WTC11 (cell line): ENCODE measurements at places on chromosomes 12 and 14. TPM values are rescaled to one million over a fixed set of nuclear protein-coding genes. Genes with fewer than 3 reads are reported as not detected.

The WNT1 gene
- not detected in 3 replicates for total RNA-seq

The REP15 gene
- total RNA-seq, result 0.26 TPM in 1 of 3 replicates, not detected in the others

The GPR137C gene
- 2.7 to 4.1 TPM (median 4.0 TPM) in 3 replicates for total RNA-seq

The MYH7 gene
- 0.02 TPM in 1 of 3 replicates, not detected in the others for total RNA-seq

The RPS6KL1 gene
- 10.6 to 12.6 TPM (median 12.2 TPM) in 3 replicates for total RNA-seq

The CLEC14A gene
- 0.09 to 0.23 TPM (median 0.15 TPM) in 3 replicates for total RNA-seq

The CIDEB gene
- 4.7 to 6.1 TPM (median 5.6 TPM) in 3 replicates for total RNA-seq

The APAF1 gene
- 18.4 to 20.6 TPM (median 19.3 TPM) in 3 replicates for total RNA-seq

The ZDHHC22 gene
- 38.6 to 47.7 TPM (median 39.3 TPM) in 3 replicates for total RNA-seq

DNA sequence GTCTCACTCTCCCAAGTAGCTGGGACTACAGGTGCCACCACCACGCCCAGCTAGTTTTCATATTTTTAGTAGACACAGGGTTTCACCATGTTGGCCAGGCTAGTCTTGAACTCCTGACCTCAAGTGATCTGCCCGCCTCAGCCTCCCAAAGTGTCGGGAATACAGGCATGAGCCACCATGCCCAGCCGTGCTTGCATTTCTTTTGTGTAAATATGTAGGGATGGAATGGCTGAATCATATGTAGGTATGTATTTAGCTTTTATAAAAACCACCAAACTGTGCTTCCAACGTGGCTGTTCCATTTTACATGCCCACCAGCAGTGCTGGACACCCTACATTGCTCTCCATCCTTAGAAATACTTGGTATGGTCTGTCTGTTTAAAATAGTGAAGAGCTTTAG lies 32.8 kb upstream of the CLMN start:
- H3K27ac ChIP-seq, result no peak overlapping the region
- no peaks in the 10 kb centered on the region for H3K27me3 ChIP-seq
- peaks cover 6% of the 10 kb centered on the region; the same call in 1 of the 2 replicates for H3K36me3 ChIP-seq

DNA sequence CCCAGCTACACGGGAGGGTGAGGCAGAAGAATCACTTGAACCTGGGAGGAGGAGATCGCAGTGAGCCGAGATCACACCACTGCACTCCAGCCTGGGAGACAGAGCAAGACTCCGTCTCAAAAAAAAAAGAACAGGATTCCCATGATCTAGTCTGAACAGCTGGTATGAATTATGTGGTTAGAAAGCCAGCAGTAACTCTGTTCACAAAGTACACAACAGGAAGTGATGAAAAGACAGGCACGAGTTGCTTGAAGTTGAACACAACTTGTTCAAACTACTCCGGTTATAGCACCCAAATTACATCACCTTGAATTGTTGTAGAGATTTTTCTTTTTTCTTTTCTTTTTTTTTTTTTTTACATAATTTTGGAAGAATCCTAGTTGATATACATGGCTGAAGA lies 238.8 kb upstream of the RGS6 start:
- H3K27ac ChIP-seq, result no peak overlapping the region
- peaks cover 10% of the 10 kb centered on the region for H3K4me1 ChIP-seq
- no peak overlapping the region for H3K4me3 ChIP-seq
- no peaks in the 10 kb centered on the region for H3K27me3 ChIP-seq

- H3K27me3 ChIP-seq, result no peaks in the 10 kb centered on the region
- peaks cover 29% of the 10 kb centered on the region for H3K4me1 ChIP-seq
- H3K4me3 ChIP-seq, result no peak overlapping the region
- no peak overlapping the region for H3K27ac ChIP-seq
- DNase-seq, result no peak
Observed at GRCh38 chr12:44375694-44376093, 500.4 kb downstream of the NELL2 start.

DNA sequence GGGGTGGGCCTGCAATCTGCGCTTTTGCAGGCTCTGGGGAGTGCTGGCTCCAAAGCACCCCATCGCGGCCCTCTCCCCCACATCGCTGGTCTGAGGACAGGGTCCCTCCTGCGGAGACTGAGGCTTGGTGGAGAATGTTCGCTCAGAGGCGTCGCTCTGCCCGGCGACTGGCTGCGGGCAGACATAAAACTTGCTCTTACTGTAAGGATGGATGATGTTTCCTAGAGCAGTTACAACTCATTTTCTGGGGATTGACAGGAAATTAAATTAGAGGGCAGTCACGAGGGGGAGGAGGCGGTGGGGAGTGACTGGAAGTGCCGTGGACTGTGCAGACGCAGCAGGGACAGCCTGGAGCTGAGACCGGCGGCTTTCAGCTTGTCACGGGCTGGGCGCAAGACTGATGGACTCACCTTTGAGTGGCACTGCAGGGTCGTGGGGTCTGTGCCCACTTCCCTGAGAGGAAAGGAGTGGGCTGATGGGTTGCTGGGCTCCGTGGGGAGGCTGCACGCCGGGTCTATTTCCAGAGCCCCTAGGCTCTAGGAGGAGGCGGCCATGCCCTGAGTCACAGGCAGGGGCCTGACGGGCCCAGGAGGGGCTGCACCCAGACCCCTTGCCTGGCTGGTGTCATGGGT lies 32.8 kb downstream of the NOC4L start:
- H3K27me3 ChIP-seq, result peaks cover 50% of the 10 kb centered on the region
- peaks cover 8% of the 10 kb centered on the region for H3K4me1 ChIP-seq
- H3K36me3 ChIP-seq, result no peaks in the 10 kb centered on the region
- no peak overlapping the region for H3K27ac ChIP-seq

GRCh38 chr14:37890095-37890494 lies 294.7 kb downstream of the TTC6 start:
- H3K4me3 ChIP-seq, result no peak overlapping the region
- no peak for DNase-seq
- H3K4me1 ChIP-seq, result peaks cover 24% of the 10 kb centered on the region
- peaks cover 47% of the 10 kb centered on the region for H3K27me3 ChIP-seq

- H3K27me3 ChIP-seq, result no peaks in the 10 kb centered on the region; the same call in 1 of the 2 replicates
- no peak overlapping the region for H3K27ac ChIP-seq
- H3K4me1 ChIP-seq, result peaks cover 18% of the 10 kb centered on the region
- no peaks in the 10 kb centered on the region for H3K36me3 ChIP-seq
Observed at GRCh38 chr12:13440844-13441243, 244.3 kb downstream of the EMP1 start.

DNA sequence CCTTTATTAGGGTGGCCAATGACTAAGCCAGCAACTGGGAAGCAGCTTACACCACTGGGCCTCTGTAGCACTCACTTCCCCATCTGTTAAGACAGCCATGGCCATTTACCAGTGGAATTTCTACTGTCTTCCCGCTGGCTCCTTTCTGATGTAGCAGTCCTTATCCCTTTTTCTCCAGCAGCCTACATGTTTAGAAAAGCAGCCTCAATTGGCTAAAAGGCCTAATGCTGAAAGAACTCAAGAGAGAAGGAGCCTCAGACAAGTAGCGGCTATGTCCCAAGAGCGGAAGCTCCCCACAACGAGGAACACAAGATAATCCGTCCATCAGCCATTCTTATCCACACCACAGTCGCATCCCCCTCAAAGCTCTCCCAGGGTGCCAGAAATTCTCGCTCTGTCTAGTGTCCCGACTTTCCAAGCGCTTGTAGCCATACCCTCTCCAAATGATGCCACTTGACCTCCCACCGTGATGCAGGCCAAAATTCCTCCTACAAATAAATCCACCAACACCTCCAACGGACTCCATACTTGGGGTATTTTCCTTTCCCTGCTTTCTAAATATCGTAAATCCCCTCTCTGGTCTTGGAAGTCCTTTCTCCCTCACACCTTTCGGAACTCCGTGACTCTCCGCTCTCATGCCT lies 624 bp downstream of the M6PR start:
- peak overlapping the region; percentile 95 for H3K4me3 ChIP-seq
- DNase-seq, result no peak
- peaks cover 34% of the 10 kb centered on the region for H3K36me3 ChIP-seq
- H3K27ac ChIP-seq, result peak overlapping the region; percentile 93
- peaks cover 20% of the 10 kb centered on the region for H3K4me1 ChIP-seq

- H3K4me3 ChIP-seq, result no peak overlapping the region
- no peaks in the 10 kb centered on the region for H3K36me3 ChIP-seq
- no peaks in the 10 kb centered on the region for H3K27me3 ChIP-seq
- peaks cover 6% of the 10 kb centered on the region for H3K4me1 ChIP-seq
- no peak for DNase-seq
Observed at GRCh38 chr14:78710963-78711362, 540.8 kb downstream of the NRXN3 start.

DNA sequence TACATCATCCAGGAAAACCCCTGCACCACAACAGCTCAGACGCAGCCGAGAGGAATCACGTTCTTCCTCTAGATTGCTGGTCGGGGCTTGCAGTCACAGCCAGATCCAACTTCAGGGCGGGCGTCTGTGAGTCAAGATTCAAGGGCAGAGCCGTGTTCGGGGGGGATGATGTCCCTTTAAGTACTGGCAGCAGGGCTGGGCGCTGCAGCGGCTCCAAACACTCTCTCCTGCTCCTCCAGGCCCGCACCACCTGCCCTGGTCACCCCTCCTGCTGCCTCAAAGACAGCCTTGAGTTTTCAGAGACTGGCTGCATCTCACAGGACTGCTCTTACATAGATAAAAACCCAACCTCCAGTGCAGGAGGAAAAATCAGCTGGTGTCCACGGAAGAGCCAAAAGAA lies 68.3 kb downstream of the KDM2B start:
- H3K4me1 ChIP-seq, result peaks cover 17% of the 10 kb centered on the region
- H3K4me3 ChIP-seq, result no peak overlapping the region
- no peak for DNase-seq

DNA sequence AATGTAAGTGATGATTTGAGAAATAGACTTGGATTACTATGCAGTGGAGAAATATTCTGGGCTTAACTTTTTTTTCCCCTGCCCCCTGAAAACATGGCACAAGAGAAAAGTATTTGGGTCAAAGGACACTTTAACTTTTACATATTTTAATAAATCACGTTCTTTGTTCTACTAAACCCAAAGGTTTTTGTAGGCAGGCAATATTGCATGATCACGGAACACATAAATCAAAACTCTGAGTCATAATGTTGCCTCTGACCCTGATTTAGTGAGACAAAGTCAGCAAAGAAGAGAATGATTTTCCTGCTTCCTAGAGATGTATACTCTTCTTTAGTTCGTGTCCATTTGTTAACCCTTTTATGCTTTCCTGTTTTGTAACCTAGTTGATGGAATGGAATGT lies 38.0 kb downstream of the ABCD2 start:
- H3K4me3 ChIP-seq, result no peak overlapping the region
- no peaks in the 10 kb centered on the region for H3K4me1 ChIP-seq
- no peaks in the 10 kb centered on the region for H3K36me3 ChIP-seq
- no peaks in the 10 kb centered on the region for H3K27me3 ChIP-seq

GRCh38 chr12:109099431-109100020 lies 2.1 kb downstream of the UNG start:
- peaks cover 9% of the 10 kb centered on the region for H3K4me1 ChIP-seq
- H3K36me3 ChIP-seq, result peaks cover 47% of the 10 kb centered on the region
- H3K27me3 ChIP-seq, result no peaks in the 10 kb centered on the region

DNA sequence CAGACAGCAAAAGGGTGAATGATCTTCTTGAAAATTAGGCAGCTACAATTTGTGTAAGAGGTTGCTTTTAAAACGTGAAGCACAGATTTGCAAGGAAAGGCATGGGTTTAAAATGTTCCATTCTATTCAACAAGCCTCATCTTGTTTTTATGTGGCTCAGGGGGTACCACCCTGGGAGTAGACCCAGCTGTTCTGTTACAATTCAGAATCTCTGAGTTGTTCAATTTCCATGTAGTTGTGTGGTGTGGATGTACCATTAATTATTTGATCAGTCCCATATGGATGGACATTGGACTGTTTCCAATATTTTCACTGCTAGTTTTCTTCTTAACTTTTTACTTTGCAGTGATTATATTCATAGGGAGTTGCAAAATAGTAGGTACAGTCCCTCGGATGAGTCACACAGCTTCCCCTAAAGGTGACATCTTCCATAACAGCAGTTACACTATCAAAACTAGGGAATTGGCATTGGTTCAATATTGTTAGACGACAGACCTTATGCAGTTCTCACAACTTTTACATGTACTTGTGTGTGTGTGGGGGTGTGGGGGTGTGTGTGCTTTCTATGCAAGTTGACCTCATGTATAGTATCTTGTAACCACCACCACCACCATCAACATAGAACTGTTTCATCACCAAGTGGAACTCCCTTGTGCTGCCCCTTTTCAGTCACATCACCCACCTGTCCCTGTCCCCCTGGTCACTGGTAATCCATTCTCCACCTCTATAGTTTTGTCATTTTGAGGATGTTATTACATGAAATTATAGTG lies 59.0 kb upstream of the CAPRIN2 start:
- H3K27me3 ChIP-seq, result no peaks in the 10 kb centered on the region; the same call in 1 of the 2 replicates
- no peak for DNase-seq
- no peak overlapping the region for H3K4me3 ChIP-seq
- H3K36me3 ChIP-seq, result no peaks in the 10 kb centered on the region
- H3K4me1 ChIP-seq, result peaks cover 14% of the 10 kb centered on the region

DNA sequence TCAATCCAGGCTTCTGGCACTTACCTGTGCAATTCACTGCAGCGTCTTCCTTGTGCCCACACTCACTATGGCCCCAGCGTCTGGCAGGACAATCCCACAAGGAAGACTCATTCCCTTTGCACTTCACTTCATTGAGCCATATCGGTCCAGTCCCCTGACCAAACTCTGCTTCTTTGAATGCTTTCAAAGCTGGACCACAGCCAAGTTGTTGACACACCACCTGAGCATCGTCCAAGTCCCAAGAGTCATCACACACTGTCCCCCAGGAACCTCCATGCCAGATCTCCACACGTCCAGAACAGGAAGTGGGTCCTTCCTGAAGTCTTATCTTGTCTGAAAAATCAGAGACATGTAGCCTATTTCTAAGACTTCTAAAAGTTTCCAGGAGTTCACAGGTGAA lies 20.2 kb downstream of the CD163 start:
- H3K27me3 ChIP-seq, result peaks cover 3% of the 10 kb centered on the region; the same call in 1 of the 2 replicates
- H3K4me1 ChIP-seq, result no peaks in the 10 kb centered on the region
- DNase-seq, result no peak
- no peaks in the 10 kb centered on the region for H3K36me3 ChIP-seq
- H3K4me3 ChIP-seq, result no peak overlapping the region

DNA sequence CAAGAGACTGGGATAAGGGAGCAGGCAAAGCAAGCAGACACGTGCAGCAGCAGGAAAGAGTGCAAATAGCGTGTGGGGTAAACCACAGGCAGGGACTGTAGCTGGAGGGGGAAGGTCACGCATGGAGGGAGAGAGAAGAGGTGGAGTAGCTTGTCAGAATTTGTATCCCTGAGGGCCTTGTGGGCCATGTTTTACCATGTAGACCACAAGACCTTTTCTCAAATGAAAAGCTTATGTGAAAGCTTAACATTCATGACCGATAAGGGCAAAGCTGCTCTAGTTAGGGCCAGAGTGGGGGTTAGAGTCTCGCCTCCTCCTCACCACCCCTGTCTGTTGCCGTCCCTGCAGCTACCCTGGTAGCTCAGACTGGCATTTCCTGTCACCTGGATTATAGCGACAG lies 152.9 kb upstream of the E2F7 start:
- H3K4me3 ChIP-seq, result no peak overlapping the region
- no peaks in the 10 kb centered on the region for H3K27me3 ChIP-seq
- peaks cover 20% of the 10 kb centered on the region for H3K36me3 ChIP-seq
